DMS53 (cell line): ENCODE measurements at places on chromosomes 12 and 14.

GRCh38 chr14:83894568-83894967 is 1635.4 kb upstream of the FLRT2 start:
- no peak for DNase-seq

DNA sequence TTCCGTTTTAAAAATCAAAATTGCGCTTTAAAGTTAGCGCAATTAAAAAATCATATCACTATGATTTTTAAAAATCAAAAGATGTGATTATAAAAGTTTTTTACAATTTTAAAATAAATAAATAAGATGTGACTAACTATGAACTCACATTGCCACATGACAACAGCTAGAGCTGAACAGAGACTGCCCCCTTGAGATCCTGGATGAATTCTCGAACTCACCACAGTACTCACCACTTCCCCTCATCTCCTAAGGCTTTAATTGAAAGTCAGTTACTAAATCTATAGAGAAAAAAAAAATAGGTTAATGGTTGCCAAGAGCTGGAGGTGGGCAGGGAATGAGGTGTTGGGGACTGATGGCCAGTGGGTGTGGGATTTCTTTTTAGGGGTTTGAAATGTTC is 384.2 kb downstream of the ZFP36L1 start:
- no peak for DNase-seq

DNA sequence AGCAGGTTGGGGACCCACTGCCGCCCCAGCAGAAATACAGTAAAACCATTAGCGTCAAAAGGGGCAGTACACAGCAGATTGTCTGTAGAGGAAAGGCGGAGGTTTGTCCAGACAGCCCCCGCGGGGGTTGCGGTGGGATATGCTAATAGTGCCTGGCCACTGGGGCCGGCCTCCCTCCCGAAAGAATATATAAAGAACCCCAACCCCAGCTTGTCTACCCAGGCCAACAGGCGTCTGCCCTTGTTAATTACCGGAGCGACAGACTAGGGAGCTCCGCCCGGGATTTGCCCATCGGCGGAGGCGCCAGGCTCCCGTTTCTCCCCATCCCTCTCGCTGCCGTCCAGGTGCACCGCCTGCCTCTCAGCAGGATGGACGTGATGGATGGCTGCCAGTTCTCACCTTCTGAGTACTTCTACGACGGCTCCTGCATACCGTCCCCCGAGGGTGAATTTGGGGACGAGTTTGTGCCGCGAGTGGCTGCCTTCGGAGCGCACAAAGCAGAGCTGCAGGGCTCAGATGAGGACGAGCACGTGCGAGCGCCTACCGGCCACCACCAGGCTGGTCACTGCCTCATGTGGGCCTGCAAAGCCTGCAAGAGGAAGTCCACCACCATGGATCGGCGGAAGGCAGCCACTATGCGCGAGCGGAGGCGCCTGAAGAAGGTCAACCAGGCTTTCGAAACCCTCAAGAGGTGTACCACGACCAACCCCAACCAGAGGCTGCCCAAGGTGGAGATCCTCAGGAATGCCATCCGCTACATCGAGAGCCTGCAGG is at the start of gene MYF5:
Gene MYF5 (plus strand): TSS at position 217 of the 774 bp plus-strand sequence. CDS start 152 bp downstream, at position 369.
- no peak for DNase-seq

DNA sequence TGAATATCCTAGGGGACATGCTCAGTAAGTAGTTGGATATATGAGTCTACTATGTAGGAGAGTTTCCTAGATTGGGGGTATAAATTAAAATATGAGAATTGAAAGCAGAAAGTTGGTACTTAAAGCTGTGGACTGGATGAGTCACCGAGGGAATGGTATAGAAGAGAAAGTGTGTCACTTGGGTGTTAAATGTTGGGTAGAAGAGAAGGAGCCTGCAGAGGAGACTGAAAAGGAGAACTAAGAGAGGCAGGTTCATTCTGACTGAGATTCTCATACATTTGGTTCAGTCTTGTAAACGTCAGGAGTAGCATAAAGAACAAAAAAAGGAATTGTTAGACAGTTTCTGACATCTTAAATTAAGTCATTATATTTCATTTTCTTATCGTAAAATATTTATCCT is 19.9 kb downstream of the LRRC9 start:
- DNase-seq = no peak

DNA sequence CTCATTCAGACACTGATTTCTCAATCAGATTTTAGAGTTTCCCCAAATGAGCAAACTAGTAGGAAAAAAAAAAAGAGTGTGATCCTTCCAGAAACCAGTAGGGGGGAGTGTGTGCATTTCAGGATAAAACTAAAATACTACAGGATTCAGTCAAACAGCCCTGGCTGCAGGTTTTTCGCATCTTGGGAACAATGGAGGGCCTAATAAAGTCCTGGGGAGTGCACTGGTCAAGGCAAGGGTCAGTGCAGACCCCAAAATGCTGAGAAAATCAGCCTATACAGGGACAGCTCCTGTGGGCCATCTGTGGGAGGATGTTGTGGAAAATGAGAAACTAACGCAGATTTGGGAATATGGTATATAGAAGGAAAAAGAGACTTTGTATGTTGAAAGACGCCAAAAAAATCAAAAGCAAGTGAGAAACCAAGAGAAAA is 22.2 kb upstream of the ABCD4 start:
- peak; percentile 50 for DNase-seq

DNA sequence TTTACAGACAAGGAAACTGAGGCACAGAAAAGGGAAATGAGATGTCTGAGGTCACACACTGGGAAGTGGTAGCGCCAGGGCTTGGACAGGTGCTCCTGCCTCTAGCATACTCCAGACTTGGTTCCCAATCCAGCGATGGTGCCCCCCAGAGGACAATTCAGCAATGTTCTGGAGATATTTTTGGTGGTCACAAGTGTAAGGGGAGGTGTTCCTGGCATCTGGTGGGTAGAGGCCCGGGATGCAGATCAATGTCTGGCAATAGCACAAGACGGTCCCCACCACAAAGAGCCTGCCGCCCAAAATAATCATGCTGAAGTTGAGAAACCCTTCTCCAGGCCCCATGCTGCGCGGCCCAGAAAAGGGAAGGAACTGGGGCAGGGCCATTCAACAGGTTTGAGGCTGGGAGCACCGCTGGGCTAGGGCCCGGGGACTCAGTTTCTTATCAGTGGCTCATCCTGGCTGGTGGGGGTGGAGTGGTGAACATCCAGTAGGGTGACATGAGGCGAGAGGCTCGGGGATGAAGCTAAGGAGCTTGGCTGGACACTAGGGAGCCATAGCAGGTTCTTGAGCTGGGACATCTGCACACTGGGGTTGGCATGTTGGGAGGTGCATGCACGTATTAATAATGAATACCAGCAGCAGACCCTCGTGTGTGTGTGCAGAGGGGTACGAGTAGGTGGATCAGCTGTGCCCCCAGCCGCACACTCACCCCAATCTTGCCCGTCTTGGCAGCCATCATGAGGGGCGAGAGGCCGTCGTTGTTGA is 35.1 kb downstream of the TRPV4 start:
- peak; percentile 51 for DNase-seq

GRCh38 chr12:66152732-66153131 is 17.1 kb downstream of the TMBIM4 start:
- no peak for DNase-seq

DNA sequence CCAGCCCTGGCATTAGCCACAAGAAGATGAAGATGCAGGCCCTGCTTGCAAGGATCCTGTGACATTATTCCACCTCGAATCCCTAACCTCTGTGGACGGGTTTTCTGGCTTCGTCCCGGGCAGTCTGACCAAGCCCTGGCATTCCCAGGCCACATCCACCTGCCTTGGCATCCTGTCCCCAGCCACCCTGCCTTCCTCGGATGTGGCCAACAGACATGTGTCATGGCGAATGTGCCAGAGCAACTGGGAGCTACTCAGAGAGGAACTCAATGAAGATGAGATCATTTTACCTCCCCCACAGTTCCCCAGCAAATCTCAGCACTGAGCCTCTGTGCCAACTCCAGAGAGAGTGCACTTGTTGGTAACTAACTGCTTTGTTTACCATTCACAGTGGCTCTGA is 33.5 kb upstream of the KCNA5 start:
- DNase-seq = no peak

DNA sequence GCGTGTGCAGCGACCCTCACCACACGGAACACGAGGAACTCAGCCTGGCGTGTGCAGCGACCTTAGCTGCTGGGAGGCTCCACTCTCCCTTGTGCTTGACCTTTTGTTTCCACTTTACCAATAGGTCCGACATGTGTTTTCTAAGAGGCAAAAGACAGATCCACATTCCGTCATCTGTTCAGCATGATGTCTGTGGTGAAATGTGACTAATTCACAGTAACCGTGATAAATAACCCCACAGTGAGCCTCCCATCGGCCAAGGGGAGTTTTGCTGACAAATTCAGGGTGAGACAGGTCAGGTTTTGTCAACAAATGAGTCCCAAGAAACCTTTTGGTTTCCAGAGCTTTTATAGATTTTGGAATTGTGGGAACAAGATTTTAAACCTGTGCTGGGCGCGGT is 55.9 kb downstream of the MOK start:
- no peak for DNase-seq

- DNase-seq = no peak
These were observed 156.0 kb downstream of the TMTC3 start for GRCh38 chr12:88298014-88298682.

DNA sequence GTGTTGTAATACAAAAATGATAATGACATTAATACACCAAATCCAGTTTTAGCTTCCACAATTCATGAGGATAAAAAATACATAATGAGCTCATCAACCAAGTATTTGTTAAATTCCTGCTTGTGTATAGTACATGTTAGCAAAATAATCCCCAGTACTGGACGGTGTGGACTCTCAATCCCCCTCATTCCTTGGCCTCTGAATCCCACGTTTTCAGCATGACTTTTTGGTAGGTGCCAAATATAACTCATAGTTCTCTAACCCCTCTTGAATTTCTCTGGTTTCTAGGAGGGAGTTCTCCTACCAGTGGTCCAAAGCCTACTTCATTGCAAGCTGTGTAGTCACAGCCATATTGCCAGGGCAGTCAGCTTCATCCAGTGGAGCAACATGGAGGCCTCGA is 41.4 kb upstream of the EPS8 start:
- no peak for DNase-seq

- peak; percentile 47 for DNase-seq
These were observed 61.4 kb upstream of the PNMA1 start for GRCh38 chr14:73775339-73776193.

DNA sequence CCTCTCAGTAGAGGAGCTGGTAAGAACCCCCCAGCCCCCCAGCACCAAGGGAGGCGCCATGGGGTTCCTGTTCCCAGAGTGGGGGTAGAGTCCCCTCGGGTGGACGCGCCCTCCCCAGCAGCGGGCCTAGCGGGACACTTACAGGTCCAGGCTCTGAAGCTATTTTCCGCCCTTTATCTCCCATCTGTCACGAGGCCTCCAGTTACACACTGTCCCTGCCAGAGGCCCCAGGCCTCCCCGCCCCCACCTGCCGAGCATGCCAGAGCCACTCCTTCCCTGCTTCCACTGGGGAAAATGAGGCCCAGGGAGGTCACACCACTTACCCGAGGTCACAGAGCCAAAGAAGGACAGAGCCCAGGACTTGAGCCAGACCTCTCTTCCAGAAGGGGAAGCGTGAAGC is 3.1 kb downstream of the C14orf180 start:
- no peak for DNase-seq

- no peak for DNase-seq
These were observed 1314.6 kb downstream of the TMEM121 start for GRCh38 chr14:106840991-106841390.

- no peak for DNase-seq
These were observed 371.5 kb downstream of the ALG10 start for GRCh38 chr12:34393821-34394150.

DNA sequence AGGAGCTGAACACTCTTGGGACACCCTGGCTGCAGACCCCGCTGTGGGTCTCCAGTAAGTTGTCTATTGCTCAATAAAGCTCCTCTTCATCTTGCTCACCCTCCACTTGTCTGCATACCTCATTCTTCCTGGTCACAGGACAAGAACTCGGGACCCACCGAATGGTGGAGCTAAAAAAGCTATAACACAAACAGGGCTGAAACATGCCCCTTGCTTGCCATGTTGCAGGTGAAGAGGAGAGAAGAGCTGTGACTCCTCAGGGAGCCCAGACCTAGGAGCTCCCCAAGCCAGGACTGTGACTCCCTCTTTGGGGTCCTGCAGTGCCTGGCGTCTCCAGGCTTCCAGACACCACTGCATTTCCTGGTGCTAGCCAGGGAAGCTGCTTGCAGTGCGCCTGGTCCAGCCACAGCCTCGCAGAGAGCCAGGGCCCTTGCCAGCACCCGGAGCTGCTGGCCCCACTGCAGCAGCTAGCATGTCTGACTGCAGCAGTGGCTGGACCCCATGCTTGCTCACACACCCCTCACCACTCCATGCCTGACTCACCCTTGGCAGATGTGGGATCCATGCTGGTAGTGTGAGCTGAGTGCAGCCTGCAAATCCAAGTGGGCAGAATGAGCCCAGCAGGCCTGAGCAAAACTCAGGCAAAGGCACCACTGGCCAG is 37.1 kb upstream of the OR5AU1 start:
- DNase-seq = no peak

- no peak for DNase-seq
These were observed 636 bp upstream of the IFNG-AS1 start for GRCh38 chr12:67988601-67989021.

GRCh38 chr12:93379326-93379980 is 1.7 kb downstream of the NUDT4 start:
- peak; percentile 45 for DNase-seq

DNA sequence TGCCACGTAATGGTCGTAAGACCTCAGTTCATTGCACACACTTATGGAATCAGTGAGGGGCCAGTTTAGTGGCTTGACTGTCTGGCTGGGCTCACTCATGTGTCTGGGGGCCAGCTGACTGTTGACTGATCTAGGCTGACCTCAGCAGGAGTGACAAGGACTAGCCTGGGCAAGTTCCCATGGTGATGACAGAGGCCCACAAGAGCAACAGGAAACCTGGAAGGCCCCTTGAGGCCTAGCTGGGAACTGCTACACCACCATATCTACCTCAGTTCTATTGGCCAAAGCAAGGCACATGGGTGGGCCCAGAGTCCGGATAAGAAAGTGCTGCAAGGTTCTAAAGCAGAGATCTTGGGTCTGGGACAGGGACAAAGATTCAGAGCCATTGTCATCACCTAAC is 21.3 kb upstream of the RFLNA start:
- peak; percentile 63 for DNase-seq

DNA sequence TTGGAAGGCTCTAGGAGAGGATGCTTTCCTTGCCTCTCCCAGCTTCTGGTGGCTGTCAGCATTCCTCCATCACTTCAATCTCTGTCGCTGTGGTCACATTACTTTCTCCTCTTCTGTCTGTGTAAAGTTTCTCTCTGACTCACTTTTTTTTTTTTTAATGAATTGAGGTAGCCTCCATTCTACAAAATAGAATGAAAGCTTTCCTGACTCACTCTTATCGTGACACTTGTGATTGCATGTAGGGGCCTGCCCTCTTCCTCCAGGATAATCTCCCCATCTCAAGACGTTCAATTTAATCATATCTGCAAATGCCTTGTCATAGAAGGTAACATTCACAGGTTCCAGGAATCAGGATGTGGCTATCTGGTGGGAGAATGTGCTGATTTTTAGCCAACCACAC is 153.5 kb upstream of the HMGA2 start:
- DNase-seq = no peak

DNA sequence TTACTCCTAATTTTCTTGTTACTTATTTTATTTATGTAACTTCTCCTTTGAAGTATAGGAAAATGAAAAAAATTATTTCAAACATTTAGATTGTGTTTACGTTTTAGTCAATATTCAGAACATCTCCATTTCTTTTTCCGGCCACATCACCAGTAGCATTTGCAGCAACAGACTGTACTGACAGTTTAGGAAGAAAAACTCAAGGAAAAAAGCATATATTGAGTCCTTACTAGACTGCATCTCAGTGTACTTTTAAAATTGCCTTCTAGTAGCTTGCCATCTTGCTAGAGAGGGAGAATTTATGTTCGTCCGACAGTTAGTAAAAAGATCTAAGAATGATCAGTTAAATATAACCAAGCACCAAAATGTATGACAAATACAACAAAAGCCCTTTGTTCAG is 625.0 kb upstream of the MIS18BP1 start:
- no peak for DNase-seq
